ENCODE measurements at places on chromosomes 6 and 20.

- no peak for DNase-seq
Measured at GRCh38 chr6:47308552-47309290, 984 bp downstream of the TNFRSF21 start.

GRCh38 chr6:21987501-21987957, 309.3 kb downstream of the PRL start:
- DNase-seq: peak; percentile 3

DNA sequence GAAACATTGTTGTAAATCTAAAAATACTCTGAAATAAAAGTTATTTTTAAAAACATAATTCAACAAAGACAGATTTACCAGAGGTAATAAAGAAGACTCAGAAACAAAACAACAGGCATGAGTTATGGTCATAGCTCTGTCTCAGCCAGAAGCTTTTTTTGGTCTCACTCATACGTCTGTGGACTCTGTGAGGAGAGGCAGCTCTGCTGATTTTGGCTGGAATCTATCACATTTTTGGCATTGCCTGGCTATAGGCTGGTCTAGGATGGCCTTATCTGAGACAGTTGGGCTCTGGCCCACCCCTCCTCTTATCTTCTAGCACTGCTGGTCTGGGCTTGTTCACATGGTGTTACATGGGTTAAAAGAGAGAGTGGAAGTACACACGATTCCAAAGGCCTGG, 514.0 kb upstream of the BTBD3 start:
- no peak for DNase-seq

- no peak for DNase-seq
Measured at GRCh38 chr6:122752459-122752858, 27.1 kb upstream of the FABP7 start.

DNA sequence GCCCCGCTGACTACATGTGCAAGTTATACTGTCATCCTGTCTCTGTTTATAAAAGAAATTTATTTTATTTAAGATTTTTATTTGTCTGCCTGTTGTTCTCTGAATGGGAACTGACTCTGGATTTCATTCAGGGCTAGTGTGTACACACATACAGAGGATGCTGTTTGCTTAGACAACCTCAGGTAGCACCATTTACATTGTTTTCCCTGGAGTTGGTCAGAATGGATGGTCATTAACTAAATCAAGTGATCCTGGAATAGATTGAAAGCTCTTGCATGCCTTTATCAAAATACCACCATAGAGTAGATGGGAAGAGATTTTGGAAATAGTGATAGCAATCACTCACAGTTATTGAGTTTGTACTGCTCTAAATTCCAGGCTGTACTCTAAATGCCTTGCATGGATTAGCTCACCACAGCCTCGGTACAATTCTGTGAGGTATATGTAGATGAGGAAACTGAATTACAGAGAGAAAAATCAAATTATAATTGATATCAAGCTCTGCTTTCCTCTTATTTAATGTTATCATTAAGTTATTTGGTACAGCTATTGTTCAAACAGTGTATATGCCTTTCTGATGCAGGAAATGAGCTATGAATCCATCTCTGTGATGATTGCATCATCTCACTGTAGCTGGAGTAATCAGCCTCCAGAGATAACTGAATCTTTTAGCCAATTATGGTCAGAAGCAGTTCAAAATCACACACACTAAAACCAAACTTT, 51.9 kb downstream of the RNF217 start:
- no peak for DNase-seq

- DNase-seq: no peak
Measured at GRCh38 chr20:5833309-5833941, 83.2 kb downstream of the SHLD1 start.

DNA sequence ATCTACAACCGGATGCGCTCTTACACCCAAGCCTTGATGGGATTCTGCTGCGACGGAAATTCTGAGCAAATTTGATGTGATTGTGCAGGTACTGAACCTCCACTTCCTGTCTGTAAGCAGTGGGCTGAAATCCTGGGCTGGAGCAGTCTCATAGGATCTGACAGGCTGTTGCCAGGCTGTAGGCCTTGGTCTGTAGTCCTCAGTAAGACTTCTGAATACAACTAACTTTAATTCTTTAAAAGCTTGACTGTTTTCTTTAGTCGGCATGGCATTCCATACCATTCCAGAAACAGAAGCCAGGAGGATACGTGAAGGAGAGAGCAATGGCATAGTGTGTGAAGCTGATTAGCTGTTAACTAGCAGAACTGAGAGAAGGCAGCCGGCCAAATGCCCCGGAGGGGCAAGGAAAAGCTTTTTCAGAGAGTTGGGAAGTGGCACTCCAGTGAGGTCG, 68.3 kb downstream of the ADTRP start:
- no peak for DNase-seq

- DNase-seq: no peak
Measured at GRCh38 chr20:9498322-9498721, 16.1 kb upstream of the LAMP5 start.

DNA sequence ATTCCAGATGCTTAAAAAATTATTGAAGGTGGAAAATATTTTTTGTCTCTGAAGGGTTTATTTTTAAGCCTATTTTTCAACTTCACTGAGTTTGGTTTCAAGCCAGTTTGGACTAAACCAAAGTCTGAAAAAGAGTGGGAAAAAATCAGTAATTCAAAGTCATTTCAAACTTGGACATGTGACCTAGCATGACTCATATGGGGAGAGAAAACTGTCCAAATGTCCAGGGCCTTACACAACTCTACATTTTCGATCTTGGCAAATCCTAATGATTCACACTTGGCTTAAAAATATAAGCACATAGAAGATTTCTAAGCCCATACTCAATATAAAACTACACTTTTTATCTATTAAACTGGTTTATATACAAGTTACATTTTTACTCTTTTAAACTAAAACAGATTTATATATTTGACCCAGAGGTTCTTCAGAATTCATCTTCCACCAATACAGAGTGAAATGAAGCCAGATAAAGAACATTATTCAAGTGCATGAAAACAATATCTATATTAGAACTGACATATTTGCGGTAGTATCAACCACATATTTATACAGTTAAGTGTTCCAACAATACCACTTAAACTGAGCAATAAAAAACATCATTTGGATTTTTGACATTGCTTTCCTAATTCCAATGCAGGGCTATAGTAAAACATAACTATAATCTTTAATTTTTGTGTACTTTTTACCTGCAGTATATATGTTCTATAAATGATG, 110.3 kb upstream of the TCF21 start:
- DNase-seq: no peak

DNA sequence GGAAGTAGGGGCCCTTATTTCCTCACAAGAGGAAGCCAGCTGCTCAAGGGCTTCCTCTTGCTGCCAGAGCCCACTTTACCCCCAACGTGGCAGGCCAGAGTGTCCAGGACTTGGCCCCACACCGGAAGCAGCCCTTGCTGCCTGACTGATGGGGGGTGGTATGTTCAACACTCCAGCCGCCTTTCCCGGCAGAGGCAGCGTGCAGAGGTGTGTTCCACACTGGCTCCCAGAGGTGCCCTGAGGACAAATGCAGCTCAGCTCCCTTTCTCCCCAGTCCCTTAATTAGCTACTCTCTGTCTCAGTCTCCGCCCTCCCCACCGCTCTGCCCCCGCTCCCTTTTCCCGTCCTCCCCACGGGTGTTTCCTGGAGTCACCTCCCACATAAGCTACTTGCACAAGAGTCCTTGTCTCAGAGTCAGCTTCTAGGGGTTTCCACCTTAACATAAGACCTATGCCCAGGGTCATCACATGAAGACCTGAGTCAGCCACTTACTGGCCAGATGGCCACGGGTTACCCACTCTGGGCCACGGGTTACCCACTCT, 61.7 kb upstream of the SHLD1 start:
- DNase-seq: no peak

DNA sequence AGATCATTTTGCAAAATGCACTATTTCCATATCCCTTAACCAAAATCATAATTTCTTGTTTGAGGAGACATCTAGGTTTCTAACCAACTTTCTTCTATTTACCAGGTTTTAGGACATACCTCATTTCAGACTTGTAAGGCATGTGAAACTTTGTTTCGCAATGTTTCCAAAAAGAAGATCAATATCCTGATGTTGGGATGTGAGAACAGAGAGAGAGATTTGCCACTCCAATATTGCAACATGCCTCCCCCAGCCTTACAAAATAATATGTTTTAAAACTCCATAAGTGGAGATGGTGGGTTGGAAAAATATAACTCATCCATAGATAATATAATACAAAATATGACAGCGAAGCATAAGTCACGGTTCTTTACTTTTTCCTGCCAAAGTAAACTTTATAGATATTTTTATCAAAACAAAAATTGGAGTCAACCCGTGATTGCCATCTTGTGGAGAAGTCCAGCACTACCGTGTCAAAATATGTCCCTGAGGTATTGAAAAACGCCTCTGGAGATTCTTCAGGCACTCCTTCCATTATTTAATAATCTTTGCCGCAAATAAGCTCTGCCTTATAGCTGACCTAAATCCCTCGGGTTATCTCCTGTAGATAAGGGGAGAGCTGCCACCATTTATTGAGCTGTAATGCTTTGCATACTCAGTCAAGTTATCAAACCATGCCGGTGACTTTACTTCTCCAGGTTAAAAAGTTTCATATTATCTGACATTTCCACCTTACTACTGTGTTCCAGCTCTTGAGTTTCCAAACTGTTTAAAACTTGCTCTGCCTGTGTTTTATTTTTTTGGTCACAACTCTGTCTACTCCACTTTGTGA, 534.2 kb downstream of the HACE1 start:
- no peak for DNase-seq

DNA sequence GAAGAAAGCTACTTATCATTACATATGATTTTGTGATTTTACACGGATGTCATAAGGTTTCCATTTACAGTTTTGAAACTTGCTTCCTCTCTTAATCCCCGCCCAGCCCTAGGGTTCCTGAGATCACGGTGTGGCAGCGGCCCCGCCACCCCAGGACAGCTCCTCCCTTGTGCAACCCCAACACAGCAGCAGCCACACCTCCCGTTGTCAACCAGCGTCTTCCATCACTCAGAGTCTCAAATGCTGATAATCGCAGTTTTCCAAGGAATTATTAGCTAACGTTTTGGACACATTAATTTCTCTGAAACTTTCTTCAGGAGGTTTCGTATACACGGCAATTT, 204.8 kb downstream of the THBS2 start:
- DNase-seq: no peak

GRCh38 chr20:34491226-34491931, 24.8 kb upstream of the DYNLRB1 start:
- DNase-seq: no peak

GRCh38 chr20:1294497-1294896, 28.4 kb downstream of the SNPH start:
- DNase-seq: no peak

DNA sequence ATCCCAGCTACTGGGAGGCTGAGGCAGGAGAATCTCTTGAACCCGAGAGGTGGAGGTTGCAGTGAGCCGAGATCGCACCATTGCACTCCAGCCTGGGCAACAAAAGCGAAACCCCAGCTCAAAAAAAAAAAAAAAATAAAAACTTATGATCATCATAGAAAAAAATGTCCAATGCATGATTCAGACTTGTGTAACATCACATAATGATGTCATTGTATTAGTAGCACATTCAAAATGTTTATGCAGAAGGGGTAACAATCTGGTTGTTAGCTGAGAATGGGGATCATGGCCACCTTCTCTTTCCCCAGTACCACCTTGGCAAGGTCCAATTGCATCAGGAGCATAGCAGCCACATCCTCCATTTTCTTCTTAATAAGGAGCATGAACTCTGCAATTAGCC, 137.6 kb upstream of the MARCKS start:
- DNase-seq: no peak

DNA sequence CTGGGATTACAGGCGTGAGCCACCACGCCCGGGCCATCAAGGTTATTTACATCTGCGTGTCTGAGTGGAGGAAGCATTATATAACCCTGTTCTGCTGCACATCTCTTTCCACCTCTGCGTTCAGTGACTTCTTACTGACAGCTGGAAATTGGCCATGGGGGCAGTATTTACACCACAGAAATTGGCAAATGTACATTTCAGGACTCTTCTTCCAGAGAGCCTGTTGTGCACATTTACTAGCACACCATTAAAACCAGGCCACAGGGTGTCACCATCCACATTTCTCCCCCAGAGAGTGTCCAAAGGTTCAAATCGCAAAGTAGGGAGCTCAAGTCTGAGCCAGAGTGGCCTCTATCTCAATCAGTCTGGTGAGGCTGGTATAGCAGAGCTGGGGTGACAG, 62.9 kb upstream of the SNX9 start:
- DNase-seq: no peak

GRCh38 chr6:125304970-125305660, 3.3 kb upstream of the HDDC2 start:
- no peak for DNase-seq

GRCh38 chr6:8947900-8948299, 512.6 kb upstream of the SLC35B3 start:
- DNase-seq: no peak

DNA sequence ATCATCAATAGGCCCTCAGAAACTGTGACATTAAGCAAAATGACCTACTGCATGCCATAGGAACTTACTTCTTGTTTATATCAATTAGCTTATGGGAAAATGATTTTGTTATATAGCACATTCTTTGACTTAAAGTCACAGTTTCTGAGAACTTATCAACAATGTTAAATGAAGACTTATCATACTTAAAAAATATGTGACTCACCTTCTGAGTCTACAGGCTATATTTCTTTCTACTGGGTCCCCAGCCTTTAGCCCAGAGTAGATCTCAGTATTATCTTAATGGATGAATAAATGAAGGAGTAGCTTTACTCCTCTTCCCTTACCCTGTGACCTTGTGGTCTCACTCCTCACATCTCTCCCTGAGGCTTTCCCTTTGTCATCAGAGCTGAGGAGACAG, 180.2 kb downstream of the MAFB start:
- no peak for DNase-seq

GRCh38 chr20:37529214-37529967, 1.7 kb upstream of the BLCAP start:
- DNase-seq: no peak

GRCh38 chr20:53707371-53708055, 113.9 kb upstream of the ZNF217 start:
- DNase-seq: no peak

- DNase-seq: no peak
Measured at GRCh38 chr20:38196592-38196991, 31.5 kb upstream of the TGM2 start.

DNA sequence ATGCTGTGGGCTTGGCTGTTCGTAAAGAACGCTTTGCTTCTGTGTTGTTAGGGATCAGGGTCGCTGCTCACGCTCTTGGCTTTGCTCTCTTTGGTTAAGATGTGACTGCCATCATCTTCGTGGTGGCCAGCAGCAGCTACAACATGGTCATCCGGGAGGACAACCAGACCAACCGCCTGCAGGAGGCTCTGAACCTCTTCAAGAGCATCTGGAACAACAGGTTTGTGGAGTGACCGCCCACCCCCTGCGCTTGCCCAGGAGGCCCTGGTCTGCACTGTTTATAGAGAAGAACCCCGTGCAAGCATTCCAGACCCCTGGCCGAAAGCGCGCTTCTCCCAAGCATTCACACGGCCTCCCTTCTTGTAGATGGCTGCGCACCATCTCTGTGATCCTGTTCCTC, 57.1 kb downstream of the GNAS start:
- DNase-seq: no peak

DNA sequence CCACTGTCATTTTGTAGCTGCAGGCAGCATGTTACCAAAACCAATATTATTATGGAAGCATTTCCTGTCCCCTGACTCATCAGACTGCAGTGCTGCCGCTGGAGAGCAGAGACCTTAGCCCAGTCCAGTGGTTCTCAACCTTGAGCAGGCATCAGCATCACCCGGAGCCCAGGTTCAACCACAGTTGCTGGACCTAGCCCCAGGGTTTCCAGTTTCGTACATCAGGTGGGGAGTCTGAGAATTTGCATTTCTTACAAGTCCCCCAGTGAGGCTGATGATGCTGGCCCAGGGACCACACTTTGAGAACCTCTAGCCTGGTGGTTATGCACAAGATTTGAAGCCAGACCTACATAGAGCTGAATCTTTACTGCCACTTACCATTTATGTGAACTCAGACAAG, 47.3 kb downstream of the LY86 start:
- DNase-seq: no peak

Measured in stimulated activated CD8-positive, alpha-beta memory T cell treated with anti-CD3 and anti-CD28 coated beads, Interleukin-7, amount 100 ng/mL, for 48 hours (primary cell).